Fibroblast of skin of right biceps (primary cell): ENCODE measurements at places on chromosomes 13 and 19.
A peak's percentile ranks its signal among the peaks of the same experiment; 100 is the strongest.

GRCh38 chr13:99686157-99686572 is 184.9 kb downstream of the TM9SF2 start:
- peak; percentile 66 for DNase-seq

- no peak for DNase-seq
Observed at GRCh38 chr19:40266912-40267600, 18.1 kb downstream of the AKT2 start.

GRCh38 chr19:39328046-39328705 is 7.5 kb upstream of the LRFN1 start:
- DNase-seq: peak; percentile 65

DNA sequence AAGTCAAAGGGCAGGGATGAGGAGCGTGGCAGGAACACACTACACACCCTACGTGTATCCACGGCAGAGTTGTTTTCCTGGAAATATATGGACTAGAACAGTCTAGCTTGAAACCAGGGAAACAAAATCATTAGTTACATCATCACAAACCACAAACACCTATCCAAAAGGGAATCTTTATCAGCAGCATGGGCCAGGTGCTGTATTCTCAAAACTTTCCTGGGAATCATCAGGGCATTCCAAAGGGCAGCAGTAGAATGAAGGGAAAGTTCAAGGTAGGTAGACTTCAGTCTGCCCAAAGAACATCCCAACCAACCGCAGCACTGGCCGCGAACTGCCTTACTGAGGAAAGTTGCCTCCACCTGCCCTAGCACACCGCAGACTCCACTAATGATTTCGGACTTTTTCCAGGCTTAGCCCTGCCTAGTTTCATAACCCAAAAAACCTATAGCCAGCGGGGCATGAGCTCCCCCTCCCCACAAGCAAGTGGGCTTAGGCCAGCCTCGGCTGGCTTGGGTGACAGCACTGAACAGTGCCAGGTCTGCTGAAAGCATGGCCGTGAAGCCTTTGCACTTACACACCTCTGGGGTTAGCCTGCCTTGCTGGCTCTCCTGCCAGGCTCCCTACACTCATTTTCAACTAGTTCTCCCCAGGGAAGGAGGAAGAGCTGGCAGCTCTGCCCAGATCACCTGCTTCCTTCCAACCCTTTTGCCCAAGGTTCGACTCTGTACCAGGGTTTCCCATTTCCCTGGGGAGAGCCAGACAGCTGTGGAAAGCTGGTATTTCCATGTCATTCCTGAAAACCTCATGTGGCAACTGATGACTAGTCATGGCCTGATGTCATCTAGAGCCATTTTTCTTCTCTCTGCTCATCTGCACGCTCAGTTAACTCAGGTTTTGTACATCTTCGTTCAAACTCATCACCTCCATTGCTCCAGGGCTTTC is 77.3 kb upstream of the UBAC2 start:
- peak; percentile 71 for DNase-seq

DNA sequence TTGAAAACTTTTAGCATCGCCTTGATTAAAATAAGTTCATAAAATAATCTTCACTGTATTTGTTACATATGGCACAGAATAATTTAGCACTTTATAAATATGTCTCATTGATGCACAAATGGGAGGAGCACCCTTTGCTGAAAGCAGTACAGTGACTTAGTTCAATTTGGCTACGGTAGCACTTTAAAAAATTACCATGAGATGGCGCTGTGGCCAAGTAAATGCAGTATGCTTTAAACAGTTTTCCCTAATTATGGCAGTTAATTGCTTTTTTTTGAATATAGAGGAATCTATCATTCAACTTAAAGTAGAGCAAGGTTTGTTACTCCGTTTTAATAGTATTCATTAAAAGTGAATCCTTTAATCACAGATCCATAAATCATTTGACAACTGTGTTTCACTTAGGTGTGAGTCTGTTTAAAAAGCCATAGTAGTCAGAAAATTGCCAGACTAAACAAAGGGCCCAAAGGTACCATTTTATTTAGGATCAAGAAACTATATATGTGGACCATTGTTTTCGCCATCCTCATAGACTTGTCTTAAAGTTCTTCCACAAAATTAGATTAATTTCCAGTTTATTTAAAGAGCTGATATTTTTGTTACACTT is 34.7 kb upstream of the ESD start:
- peak; percentile 57 for DNase-seq

DNA sequence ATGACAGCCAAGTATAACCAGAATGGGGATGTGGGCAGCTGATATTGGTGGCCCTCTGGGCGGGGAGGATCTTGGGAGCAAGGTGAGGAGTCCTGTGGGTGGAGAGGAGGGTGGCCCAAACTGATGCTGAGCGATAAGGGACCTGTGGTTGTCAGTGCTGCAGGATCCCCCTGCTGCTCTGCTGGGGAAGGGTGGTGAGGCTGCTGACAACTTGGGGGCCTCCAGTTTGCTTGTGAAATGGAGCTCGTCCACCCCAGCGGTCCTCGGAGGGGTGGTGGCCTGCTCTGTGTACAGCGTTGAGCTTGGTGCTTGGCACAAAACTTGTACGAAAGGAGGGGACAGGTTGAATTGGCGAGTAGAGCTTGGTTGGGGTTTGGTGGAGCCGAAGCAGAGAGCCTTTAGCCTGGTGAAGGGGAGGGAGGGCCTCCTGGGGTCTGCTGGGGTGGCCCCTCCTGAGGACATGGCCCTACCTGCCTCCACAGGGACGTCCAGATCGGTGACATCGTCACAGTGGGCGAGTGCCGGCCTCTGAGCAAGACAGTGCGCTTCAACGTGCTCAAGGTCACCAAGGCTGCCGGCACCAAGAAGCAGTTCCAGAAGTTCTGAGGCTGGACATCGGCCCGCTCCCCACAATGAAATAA is 2.9 kb downstream of the RPS11 start:
- no peak for DNase-seq

DNA sequence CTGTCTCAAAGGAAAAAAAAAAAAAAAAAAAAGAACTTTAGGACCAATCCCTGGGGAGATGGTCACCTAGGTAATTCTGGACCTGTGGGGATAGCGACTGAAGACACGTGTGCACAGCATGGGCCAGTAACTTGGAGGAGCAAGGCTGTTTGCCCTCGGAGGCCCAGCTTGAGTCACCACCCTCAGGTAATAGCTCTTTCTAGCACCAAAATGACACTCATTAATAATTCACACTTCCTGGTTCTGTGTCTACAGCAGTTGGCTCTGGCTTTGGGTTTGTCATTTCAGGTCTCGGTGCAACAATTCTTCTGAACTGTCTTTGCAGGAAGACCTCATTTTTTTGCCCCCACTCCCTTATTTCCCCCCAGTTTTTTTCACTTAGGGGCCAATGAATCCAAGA is 3.9 kb upstream of the ATP11A start:
- no peak for DNase-seq

GRCh38 chr19:28715157-28715556 is 497.8 kb downstream of the UQCRFS1 start:
- DNase-seq: no peak

GRCh38 chr19:7450243-7451223 is 38.3 kb downstream of the PEX11G start:
- DNase-seq: peak; percentile 33

GRCh38 chr19:39407660-39408391 is 1.2 kb downstream of the ZFP36 start:
- no peak for DNase-seq

DNA sequence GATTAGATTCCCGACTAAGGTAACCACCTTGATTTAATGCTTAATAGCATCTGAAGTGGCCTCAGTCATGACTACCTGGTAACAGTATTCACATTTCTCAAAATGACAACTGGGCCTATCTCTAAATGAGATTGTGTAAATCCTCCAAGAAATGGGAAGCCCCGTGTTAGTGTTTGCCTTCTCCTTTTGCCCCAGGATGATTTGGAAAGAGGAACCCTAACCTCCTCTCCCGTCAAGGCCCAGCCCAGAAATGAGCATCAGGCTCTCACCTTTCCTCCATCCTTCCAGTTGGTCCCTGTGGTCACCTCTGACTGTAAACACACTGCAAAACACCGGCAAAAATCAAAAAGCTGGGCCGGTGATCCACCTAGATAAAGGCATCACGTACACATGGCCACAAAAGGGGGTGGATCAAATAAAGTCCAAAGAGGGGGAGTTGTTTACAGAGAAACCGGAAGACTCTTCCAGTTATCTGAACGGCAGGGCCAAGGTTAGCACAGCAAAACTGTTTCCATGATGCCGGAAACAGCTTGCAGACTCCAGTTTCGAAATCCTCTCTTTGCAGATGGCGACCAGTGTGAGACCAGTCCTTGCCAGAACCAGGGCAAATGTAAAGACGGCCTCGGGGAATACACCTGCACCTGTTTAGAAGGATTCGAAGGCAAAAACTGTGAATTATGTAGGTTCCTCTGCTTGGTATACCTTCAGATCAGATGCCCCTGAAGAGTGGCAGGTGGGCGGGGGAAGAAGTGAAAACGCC is 16.4 kb downstream of the F10 start:
- DNase-seq: no peak

DNA sequence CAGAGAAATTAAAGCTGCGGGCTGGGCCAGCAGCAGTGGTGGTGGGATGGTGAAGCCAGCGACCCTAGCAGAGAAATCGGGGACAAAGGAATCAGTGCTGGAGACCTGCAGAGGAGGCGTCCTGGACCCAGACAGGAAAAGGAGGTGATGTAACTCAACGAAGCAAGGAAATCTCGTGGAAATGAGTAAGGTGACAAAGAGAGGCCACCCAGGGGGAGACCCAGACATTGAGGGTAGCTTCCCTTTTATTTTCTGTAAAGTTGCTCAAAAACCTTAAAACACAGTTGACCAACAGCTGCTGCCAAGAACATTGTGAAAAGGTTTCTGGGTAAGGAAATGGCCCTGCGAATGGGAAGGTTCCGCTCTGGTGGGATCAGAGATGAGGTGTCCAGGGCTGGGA is 13.3 kb upstream of the RETN start:
- no peak for DNase-seq

DNA sequence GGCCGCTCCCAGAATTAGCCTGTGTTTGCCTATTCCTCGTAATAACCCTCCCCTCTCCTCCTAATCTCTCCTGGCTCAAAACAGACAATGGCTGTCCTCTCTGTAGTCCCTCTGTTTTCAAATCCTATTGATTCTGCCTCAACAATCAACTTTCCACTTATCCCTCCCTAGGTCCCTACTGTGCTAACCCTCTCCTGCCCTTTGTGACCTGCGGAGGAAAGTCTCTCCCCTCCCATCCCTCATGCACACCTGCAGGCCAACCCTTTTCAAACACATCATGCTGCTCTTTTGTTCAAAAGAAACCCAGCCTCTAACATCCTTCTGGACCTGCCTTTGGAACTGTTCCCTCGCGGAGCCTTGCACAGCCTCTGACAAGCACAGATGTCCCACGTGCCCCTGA is 37.3 kb downstream of the CILP2 start:
- no peak for DNase-seq
